T-cell (primary cell): ENCODE measurements at places on chromosomes 1 and 21.

DNA sequence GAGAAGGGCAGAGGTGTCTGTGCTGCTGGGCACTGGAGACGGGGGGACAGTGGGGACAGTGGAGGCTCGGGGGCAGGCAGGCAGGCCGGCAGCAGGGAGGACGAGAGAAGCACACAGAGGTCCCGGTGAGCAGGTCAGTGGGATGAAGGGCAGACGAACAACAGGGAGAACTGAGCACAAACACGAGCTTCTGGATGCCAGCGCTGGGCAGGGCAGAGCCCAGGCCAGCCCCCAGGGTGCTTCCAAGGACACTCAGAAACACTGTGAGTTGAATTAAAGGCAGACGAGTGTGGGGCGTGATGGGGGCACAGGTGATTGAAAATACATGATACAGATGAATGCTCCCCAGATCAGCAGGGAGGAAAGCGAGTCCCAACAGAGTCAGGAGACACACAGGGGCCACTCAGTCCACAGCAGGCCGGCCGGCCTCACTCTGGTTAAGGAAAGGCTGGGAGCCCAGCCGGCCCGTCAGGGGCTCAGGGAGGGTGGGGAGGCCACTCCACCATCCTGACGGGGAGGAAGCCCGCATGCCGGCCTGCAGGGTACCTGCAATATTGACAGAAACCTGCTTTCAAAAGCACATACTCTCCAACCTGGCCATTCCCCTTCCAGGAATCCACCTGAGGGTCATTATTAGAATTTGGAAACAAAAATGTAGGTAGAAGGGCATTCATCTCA, 14.1 kb downstream of the SLC19A1 start:
- no peak for DNase-seq

DNA sequence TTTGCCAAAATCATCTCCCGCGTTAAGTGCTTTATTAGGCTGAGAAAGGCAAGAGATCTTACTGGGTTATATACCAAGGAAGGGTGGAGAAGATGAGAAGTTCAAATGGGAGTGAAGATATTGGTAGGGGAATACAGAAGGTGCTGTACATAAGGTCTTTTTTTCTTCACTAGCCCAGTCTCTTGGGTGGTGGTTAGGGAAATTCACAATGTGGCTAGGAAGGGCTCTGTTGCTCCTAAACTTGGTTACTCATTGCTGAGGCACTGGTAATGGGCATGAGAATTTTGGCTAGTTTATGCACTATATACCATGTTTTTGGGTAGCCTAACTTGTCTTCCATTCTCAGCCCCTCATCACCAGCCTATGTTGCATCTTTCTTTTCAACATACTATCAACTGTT, 50.6 kb downstream of the LHX4 start:
- no peak for DNase-seq

- no peak for DNase-seq
These were observed 450 bp downstream of the S100A10 start for GRCh38 chr1:151993084-151993733.

- no peak for DNase-seq
These were observed 691.7 kb upstream of the ADGRL2 start for GRCh38 chr1:81109038-81109437.

DNA sequence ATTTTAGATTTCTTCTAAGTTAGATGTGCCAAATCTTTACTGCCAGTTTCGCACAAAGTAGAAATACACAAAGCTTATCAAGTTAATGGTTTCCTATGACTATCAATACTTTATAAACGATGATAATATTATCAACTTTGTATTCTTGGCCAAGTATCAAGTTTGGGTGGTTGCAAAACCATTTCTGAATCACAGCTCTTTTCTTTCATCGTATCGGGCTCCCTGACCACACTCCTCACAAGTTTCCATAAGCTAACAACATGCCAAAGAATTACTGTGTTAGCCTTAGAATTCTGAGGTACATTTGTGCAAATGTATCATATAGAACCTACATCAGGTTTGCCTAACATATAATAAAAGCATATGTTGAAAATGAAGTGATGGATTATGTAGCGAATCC, 311.0 kb downstream of the KCTD3 start:
- DNase-seq, result no peak

DNA sequence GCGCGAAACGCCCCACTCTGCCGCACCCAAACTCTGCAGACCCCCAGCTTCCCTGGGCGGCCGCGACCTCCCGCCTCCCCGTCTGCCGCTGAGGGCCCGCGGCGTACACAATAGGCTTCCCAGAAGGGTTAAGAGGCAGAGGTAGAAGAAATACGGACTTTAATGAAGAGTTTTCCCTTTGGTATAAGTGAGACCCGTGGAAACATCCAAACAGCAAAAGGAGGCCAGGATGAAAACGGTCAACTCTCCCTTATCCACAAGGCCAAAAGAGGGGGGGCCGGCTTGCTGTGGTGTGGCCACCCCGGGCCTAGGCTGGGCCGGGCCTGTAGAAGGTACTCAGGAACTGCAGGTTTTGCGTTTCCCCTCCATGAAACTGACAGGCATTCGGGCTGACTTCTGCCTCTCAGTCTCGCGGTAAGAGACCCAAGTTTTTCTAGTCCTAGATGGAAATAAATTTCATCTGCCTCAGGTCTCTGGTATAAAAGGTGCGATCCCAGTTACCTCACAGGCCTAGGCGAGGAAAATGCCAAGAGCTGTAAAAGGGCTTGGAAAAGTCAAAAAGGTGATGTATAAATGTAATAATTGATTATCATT, 671 bp upstream of the PYGO2 start:
- no peak for DNase-seq

DNA sequence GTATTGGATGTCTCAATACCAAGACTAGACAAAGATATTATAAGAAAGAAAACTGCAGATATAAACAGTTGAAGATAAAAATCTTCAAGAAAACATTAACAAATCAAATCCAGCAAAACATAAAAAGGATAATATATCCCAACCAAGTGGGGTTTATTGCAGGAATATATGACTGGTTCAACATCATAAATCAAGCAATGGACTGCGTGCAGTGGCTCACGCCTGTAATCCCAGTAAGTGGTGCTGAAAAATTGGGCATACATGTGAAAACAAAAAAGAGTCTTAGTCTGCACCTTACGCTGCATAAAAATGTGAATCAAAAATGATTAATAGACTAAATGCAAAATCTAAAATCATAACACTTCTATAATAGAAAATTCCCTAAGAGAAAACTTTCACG, 112.9 kb upstream of the PDE4B start:
- DNase-seq, result no peak

DNA sequence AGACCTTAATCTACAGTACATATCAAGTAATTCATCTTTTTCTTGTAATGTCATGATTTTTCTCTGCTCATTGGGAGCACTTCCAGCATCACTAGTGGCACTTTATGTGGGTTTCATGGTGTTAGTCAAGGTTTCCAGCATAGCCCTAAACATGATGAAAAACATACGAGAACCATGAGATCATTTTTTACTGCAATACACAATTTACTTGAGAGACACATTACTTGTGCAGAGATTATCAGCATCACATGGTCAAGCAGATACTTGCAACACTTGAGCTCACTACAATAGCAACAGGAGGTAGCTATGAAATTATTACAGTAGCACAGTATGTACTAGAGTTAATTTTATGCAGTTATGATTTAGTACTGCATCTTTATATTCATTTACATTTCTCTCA, 36.4 kb downstream of the ITGB3BP start:
- no peak for DNase-seq

DNA sequence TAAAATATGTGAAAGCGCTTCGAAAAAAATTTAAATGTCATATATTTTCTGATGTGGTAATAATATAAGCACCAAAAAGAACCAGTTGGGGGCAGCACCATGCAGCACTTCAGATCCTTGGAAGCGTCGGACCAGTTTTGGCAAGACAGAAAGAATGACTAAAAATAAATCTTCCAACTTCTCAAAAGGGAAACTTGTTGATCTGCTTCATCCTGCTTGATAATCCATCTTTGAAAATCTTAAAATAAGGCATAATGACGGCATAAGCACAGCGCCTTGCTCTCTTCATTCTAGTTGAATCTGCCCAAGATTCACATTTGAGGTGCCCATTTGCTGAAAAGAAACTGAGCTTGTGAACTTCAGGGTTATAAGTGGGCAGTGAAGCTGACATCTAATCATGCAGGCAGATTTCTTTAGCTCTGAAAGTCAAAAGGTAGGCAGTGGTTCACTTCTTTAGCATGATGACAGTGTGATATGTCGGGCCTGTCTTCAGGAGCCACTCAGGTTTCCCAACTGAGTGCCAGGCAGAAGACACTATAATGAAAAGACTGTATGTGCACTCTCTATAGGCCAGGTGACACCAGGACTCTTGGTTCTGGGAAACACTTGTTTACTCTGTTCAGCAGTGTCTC, 19.8 kb upstream of the MUTYH start:
- peak; percentile 18 for DNase-seq

DNA sequence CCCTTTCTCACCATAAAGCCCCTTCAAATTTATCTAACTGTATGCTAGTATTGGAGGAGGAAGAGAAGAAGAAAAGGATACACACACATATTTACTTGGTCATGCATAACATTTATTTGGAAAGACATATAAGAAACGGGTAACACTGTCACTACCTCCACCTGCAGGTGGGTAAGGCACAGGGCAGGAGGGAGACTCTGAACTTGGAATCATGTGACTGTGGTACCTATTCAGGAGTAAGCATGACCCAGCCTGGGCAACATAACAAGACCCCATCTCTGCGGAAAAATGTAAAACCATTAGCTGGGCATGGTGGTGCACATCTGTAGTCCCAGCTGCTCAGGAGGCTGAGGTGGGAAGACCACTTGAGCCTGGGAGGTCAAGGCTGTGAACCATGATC, 1.4 kb upstream of the PADI6 start:
- DNase-seq, result no peak

DNA sequence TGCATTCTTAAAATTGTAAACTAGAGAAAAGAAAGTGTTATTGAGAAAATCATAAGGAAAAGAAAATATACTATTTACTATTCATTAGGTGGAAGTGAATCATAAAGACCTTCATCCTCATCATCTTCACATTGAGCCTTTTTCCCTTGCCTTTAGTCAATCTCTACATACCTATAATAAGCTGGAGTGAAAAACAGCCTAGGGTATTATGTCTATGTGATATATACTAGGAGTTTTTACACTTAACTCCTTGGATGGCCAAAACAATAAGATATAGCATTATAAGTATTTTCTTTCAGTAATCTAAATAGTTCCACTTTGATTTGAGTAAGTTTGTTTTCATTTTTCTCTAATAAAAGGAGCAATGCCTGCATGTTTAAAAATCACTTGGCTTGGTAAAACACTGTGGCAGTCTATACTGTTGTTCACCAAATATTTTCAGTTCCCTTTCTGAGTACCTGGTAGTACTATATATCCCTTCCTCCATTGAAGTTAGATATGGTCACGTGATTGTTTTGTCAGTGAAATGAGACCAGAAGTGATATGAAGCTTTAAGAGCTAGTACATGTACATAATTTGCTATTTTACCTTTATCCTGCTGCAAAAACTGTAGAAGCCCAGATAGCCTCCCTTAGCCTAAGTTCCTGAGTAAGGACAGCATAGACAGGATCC, 78.3 kb downstream of the CLEC20A start:
- no peak for DNase-seq

GRCh38 chr1:41245659-41246058, 3.6 kb upstream of the SCMH1 start:
- no peak for DNase-seq

DNA sequence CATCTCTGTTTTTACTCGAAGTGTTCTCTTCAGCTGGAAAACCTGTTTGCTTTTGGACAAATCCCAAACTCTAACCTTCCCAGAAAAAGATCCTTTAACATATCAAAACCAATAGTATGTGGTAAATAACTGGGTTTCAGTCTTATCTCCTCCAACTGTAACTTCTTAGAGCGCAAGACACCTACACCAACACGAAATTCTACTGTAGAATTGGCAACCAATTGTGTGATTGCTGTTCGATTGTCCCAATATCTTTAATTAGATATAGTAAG, 5.8 kb upstream of the MPZL1 start:
- DNase-seq, result no peak

- DNase-seq, result no peak
These were observed 189.1 kb upstream of the RNPC3 start for GRCh38 chr1:103336408-103336807.

DNA sequence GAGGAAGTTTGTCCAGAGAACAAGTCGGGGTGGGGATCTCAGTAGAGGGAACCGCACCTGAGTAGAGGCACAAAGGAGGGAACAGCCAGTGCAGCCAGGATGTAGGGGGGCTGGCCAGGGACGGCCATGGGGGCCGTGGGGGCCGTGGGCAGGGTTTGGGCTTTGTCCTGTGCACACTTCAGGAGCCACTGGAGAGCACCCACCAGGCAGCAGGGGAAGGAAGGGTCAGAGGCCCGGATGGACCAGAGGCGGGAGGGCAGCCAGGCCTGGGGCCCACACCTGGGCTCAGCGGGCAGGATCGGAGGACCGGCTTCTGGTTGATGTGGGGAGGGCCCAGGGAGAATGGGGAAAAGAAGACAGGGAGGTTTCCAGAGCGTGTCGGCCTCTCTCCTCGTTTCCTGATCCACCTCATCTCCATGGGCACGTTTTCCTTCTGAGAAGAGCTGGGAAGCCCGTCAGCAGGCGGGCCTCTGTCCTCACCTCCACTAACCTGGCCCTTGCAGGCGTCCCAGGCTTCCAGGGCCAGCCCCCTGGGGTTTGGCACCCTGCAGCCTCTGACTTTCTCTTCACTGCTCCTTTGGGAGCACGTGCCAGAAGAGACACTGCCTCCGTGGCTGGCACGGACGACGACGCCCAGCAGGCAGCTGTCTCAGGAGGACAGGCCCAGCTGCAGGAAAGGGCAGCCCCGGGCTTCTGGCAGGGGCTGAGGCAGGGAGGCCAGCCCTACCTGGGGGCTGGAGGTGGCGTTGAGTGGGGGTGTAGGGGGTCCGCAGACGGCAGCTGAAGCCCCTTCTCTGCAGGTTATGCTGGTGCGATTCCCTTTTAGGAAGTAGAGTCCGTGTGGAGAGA, 16.8 kb upstream of the PDXK start:
- no peak for DNase-seq

DNA sequence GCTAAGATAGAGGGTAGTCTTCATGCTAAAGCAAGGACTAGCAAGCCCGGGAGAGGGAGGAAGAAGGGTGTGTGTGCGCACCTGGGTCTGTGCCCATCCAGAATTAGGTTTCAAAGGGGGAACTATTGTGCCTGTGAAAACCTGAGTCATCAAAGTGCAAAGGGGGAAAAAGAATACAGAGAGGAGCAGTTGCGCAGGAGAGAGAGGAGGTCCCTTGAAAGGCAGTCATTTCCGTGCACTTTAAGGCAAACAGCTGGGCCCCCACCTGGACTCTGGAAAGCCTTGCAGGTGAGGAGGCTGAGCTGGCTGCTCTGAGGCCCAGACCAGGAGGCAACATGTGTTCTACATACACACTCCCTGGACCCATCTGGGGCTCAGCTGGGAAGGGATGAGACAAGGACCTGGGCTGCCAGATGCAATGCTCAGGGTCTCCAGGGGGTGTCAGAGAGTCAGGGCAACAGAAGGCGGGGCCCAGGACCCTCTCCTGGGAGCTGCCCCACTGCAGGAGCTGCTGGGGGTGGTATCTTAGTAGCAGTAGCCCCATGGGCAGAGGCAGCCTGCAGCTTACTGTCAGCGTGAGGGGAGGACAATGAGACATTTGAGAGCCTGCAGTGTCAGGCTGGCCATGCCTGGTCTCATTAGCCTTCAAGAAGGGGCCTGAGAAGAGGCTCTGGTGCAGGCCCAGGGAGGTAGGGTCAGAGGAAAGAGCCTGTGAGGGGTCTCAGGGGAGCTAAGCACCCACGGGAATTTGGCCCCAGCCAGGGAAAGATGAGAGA, 14.3 kb downstream of the PROK1 start:
- DNase-seq, result no peak
